ENCODE measurements at places on chromosomes 7 and 10.

- no peak for DNase-seq
These were observed 110.3 kb downstream of the MALRD1 start for GRCh38 chr10:19158870-19159269.

- peak; percentile 76 for DNase-seq
These were observed 34.0 kb downstream of the PRKAR2B start for GRCh38 chr7:107078517-107078966.

DNA sequence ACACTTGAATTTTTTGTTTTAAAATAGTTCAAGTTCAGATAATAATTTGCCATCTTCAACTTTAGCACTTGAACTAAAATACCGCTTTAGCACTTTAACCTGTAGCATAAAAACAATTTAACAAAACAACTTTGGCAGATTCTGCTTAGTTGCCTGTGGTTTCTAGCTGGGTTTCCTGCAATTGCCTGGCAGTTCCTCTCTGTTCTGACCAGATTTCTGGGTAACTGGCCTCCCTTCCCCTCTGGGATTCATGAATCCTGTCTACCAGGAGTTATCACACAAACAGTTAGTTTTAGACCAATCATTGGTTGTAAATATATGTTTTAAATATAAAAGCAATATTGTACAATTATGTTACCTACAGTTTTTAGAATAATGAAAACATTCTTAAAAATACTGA is 89.8 kb upstream of the HDAC9 start:
- no peak for DNase-seq

GRCh38 chr10:110737886-110738634 is 93.9 kb downstream of the RBM20 start:
- no peak for DNase-seq

DNA sequence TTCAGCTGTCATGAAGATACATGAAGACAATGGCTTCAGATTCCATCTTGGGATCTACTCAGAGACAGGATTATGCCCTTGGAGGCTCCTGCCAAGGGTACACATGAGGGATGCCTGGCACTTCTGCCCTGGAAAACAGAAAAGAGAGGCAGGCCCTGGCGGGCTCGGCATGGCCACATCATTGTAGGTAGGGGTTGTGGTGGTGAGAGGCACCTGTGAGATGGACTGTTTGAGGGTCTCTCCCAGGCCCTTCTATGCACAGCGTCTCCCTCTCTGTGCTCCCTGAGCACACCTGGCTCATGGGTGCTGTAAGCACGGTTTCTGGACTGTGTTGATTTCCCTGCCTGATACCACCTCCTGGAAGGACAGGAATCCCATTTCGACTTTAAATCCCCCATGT is 304.3 kb downstream of the GLRX3 start:
- DNase-seq: no peak

GRCh38 chr7:29342761-29343160 is 148.2 kb downstream of the CHN2 start:
- DNase-seq: no peak

DNA sequence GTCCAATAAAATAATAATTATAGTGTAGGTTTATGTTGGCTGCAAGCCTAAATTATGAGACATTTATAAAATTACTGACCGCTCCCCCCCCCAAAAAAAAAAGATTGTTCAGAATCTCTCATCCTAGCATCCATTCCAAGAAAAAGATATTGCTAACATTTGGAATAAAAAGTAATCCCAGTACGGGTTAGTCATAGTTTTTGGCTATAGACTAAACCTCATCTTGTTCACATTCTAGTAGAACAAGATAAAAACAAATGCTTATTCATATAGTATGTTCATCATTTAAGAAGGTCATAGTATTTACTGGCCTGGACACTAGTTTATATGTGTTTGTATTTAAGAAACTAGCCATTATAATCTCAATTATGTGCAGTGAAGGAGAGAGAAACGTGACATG is 44.0 kb downstream of the ADK start:
- no peak for DNase-seq

DNA sequence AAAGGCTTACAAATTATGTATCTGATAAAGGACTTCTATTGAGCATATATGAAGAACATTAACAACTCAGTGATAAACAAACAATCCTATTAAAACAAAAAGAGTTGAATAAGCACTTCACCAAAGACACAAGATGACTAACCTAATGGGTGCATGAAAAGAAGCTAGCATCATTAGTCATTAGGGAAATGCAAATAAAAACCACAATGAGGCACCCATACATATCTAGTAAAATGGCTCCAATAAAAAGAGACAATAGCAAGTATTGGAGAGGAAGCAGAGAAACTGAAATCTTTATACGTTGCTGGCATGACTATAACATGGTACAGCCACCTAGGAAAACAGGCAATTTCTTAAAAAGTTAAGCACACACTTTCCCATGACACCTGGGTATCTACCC is 77.6 kb upstream of the ZMIZ1 start:
- no peak for DNase-seq

GRCh38 chr10:25556457-25556856 is 377.6 kb upstream of the MYO3A start:
- no peak for DNase-seq

- no peak for DNase-seq
These were observed 79.7 kb downstream of the FOXL3 start for GRCh38 chr7:369476-370258.

DNA sequence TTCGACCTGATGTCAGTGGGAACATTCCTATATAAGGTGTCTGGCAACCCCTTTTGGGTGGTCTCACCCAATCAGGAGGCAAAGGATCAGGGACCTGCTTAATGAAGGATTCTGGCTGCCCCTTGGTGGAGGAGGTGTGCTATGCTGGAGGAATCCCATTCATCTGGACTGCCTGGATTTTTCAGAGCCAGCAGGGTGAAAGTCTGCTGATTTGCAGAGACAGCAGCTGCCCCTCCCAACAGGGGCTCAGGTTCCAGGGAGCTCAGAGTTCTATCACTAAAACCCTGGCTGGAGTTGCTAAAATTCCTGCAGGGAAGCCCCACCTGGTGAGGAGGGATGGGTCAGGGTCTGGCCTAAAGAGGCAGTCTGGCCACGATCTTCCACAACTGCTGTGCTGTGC is 398.5 kb upstream of the CNTNAP2 start:
- no peak for DNase-seq

DNA sequence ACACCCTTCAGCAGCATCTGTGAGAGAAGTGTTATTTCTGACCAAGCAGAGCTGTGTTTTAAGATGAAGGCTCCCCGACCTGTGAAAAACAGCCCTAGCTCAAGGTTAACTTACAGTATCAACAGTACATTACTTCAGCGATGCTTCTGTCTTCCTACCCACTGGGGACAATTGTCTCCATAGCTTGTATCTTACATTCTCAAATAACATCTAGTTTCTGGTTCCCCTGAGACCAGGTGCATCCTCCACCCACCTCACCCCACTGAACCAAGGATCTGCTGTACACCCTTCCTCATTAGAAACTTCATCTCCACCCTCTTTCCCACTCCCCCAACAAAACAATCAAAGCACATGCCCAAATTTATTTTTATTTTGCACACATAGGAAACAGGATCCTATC is 102.0 kb downstream of the VOPP1 start:
- DNase-seq: no peak

- DNase-seq: no peak
These were observed 134.6 kb downstream of the RNF216 start for GRCh38 chr7:5646846-5647245.

DNA sequence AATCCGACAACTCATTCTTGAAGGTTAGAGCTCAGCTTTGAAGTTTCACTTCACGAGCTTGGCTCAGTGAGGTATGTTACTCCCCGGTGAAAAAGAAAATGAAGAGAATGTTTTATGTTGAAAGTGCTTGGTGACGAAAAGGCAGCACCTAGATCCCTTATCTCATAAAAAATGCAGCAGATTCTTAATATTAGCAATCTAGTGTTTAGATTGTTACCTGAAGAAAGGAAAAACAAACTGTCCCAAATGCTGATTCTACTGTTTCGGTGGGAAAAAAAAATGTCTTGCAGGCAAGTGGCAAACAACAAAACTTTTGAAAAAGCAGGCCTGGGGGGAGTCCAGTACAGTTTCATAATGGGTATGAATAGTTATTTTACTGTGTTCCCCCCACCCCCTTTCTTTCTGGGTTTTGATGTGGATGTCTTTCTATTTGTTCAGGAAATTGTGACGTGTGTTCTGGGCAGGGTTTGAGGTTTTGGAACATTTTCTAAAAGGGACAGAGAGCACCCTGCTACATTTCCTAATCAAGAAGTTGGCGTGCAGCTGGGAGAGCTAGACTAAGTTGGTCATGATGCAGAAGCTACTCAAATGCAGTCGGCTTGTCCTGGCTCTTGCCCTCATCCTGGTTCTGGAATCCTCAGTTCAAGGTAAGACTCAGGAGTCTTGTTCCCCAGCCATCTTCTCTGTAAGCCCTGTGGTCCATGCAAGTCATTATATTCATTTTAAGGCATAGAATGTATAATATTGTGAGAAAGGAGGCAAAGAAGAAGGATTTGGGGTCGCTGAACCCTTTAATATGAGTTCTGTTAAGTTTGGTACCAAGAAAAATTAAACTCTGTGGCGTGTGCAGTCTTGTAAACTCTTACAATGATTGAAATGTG is at the start of gene SRGN:
Gene SRGN (plus strand): TSS at position 514 of the 881 bp plus-strand sequence. CDS start 55 bp downstream, at position 569.
- peak; percentile 61 for DNase-seq

- DNase-seq: no peak
These were observed 16.3 kb upstream of the PLCE1 start for GRCh38 chr10:93977442-93977841.

DNA sequence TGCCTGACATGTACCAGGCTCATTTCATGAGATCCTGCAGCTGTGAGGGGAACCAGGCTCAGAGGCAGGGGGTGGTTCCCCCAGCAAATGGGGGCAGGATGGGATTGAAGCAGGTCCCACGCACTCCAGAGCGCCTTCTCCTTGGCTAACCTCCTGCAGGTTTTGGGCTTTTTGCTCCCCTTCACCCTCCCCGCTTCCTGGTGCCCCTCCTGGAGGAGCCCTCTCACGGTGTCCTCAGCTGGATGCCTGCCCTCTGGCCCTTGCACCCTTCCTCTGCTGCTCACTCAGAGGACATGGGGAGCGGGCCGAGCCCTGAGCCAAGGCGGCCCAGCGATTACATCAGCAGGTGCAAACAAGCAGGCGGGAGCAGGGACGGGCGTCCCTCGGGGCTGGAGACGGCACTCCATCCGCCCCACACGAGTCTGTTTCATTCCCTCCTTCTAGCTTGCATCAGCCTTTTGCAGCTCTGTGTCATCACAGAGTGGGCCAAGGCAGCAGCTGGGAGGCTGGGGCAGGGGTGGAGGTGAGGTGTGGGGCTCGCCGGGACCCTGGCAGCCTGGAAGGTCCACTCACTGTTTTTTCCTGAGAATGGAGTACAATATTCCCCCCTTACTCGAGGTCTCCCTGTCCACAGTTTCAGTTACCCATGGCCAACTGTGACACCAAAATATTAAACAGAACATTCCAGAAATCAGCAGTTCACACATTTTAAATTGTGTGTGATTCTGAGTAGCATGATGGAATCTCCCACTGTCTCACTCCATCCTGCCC is 52.7 kb upstream of the SLC29A3 start:
- DNase-seq: no peak

DNA sequence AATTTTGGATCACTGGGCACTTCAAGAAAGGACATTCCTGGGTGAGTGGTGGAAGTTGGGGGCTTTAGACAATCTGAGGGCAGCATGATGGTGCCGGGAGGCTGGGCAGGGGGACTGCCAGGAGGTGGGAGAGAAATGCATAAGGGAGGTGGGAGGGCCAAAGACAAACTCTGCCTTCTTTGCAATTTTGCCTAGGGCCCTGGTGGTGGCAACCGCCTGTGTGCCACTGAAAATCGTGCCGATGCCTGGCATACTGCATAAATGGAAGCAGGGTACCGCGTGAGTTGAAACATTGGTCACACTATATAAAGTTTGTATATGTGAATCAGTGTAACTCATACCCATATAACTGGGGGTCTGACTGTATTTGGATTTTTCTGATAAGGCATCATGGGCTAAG is 3.3 kb downstream of the LUC7L2 start:
- DNase-seq: no peak

GRCh38 chr10:71817831-71818655 is 33.0 kb downstream of the PSAP start:
- DNase-seq: no peak

DNA sequence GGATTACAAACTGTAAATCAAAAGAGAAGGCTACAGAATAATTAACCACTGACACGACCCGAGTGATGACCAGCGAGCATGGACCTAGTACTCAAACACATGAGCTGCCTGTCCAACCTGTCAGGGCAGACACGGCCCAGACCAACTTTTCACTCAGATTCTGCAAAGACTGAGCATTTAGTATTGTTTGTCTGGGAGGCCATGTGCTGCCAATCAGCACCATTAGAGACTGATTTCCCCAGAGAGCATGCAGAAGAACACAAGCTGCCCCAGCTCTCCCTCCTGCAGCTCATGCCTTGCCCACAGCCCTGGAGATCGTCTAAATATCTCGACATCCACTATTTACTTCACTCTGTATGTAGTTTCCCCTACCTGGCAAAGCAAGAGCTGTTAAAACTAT is 172.6 kb upstream of the INHBA start:
- no peak for DNase-seq

GRCh38 chr7:44568771-44569560 is 4.7 kb downstream of the DDX56 start:
- DNase-seq: no peak

DNA sequence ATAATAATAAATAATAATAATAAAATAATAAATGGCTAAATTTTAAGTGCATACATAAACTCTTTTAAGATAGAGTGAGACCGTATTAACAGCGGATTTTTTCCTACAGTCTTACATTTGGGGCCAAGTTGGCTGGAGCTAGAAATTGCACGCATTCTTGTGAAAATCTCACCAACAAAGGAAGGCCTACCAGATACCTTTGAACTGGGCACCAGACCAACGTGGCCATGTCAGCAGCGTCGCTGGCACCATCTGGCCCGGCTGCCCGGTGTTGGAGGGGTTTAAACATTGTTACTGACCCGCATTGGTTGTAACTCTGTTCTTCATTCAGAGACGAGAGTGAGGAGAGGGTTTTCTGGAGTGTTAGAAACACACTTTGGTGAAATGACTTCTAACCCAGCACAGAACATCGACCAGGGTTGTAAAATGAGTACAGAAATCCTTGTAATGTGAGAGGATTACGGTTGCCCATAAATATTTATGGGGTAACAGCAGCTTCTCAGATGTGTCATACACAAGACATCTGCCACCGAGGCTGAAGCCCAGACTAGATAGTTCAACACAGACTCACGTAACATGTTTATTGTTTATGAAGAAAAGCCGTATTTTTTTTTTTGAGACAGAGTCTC is 34.6 kb upstream of the UNCX start:
- DNase-seq: no peak

GRCh38 chr10:44198096-44198779 is 186.7 kb downstream of the CXCL12 start:
- no peak for DNase-seq

Measured in hematopoietic multipotent progenitor cell treated with erythropoietin and hydrocortisone succinate and interleukin-3 and kit ligand, for 17 days (in vitro differentiated cells).